ENCODE measurements at places on chromosomes 5 and 9.

DNA sequence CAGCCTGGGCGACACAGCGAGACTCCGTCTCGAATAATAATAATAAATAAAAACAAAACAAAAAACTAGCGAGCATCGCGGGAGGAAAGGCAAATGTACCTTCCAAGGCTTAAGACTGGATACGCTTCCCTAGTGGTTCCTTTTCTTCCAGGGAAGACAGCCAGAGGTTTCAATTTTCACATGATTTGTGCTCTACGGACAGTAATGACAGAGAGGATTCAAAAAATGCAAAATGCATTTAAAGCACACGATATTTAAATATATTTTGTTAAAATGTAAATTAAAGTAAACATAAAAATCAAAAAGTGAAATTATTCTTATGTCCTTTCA, 4.3 kb upstream of the TRIM41 start:
- no peak for DNase-seq

DNA sequence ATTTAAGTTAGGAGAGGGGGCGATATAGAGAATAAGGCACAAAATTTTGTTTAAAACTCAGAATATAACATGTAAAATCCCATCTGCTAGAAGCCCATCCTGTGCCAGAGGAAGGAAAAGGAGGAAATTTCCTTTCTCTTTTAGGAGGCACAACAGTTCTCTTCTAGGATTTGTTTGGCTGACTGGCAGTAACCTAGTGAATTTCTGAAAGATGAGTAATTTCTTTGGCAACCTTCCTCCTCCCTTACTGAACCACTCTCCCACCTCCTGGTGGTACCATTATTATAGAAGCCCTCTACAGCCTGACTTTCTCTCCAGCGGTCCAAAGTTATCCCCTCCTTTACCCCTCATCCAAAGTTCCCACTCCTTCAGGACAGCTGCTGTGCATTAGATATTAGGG, 18.3 kb downstream of the MOCS2 start:
- DNase-seq: peak; percentile 47

- no peak for DNase-seq
Observed at GRCh38 chr5:170565072-170565471, 61.3 kb downstream of the KCNIP1 start.

DNA sequence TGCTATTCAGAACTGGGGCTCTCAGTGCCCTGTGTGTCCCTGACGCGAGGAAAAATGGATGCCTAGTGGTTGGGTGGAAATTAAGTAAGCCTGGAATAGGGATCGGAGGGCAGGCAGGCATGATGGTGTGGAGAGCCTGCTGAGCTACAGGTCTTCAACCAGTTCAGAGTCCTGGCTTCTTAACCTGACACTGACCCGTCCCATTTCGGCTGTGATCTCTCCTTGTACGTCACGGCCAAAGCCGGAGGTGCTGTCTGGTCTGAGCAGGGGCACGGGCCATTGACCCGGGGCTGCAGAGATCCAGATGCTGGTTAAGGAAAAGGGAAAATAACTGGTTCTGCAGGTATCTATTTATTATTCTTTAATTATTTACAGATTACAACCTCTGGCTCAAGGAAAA, 27.9 kb downstream of the RHOBTB3 start:
- DNase-seq: no peak

- DNase-seq: peak; percentile 82
Observed at GRCh38 chr9:91954841-91955471, 4.9 kb upstream of the ROR2 start.

DNA sequence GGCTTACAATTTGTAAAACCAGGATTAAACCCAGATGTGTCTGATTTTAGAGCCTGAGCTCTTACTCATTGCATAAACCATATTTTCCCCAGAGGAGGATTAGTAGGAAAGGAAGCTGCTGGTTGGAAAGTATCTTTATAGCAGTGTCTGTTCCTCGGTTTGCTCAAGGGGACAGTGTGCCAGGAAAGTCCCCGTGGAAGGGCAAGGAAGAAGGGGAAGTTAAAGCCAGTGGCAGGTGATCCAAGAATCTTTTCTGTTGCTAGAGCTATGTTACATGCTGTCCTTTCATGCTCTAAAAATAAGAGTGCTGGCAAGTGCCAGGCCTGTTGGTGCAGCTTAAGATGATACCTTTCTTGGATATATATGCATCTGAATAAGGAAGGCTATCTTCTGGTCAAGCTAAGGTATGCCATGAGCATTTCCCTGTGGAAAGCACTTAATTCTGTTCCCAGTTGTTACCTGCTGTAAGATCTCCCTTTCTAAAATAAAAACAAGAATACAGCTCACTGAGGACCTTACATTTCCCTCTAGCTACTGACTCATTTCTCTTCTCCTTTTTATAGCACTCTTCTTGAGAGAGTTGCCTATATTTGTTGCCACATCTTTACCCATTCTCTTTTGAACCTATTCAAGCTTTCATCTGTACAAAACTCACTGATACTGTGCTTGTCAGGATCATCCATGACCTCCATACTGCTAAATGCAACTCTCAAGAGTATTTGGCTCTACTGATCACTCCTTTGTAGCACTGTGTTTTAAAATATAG, 8.0 kb downstream of the PDCD1LG2 start:
- no peak for DNase-seq

GRCh38 chr9:16143310-16143709, 590.5 kb downstream of the CCDC171 start:
- DNase-seq: no peak

DNA sequence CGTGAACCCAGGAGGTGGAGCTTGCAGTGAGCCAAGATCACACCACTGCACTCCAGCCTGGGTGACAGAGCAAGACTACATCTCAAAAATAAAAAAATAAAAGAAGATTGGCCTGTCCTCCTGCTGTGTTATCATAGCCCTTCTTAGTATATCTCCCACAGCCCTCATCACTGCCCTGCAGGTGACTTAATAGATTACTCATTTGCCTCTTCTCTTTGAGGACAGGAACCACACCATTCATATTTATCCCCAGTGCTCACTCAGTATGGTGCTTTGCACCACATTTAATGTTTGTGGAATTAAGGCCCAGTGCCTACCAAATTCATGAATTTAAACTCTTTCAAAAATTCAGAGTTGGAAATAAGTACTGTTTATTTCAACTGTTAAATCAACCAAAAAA, 10.3 kb downstream of the IDNK start:
- DNase-seq: no peak

DNA sequence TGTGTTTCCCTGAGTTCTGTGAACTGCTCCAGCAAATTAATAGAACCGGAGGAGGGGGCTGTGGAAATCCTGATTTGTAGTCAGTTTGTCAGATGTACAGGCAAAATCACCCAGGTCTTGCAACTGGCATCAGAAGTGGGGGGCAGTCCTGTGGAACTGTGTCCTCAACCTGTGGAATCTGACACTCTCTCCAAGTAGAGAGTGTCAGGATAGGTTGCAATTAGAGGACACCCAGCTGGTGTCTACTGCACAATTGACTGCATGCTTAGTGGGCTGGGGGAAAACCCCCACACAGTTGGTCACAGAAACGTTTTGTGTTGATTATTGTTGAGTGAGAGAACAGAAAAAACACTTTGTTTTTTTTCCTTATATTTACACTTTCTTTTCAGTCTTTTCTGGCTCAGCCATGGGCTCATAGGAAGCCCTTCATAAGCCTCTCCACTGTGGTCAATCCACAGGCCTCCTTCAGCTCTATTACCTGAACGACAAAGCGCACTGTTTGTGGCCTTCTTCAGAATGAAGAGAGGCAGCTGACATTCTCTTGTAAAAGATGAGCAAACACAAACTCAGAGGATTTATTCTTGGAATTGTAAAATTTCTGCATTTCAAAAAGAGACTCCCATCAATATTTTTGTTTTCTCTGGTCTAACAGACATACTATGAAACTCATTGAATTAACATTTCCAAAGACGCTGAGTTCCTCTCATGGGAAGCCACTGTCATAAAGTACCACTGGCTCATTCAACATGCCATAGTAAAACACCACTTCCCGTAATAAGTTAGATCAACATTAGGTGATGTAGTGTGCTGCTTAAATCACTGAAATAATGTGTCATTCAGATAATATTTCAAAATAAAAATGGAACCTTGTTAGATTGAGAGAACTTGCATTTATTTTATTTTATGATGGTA, 348.9 kb upstream of the RFX3 start:
- DNase-seq: no peak

GRCh38 chr5:81718300-81718699, 32.6 kb downstream of the SSBP2 start:
- DNase-seq: no peak

DNA sequence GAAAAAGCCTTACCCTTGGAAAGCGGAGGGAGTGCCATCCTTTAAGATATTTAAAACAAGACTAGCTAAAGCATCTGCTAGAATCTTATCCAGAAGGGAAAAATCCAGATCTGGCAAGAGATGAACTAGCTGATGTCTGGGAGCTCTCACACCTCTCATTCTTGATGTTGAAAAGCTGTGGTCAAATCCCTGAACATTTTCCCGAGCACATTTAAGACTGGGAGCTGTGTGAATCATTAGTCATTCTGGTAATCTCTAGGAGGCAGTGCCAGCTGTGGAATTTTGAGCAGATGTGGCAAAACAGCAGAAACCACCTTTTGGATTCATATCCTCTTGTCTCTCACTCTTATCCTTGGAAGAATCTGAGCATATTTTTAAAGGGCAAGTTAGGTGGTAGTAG, 218.0 kb downstream of the MAN2A1 start:
- DNase-seq: no peak

DNA sequence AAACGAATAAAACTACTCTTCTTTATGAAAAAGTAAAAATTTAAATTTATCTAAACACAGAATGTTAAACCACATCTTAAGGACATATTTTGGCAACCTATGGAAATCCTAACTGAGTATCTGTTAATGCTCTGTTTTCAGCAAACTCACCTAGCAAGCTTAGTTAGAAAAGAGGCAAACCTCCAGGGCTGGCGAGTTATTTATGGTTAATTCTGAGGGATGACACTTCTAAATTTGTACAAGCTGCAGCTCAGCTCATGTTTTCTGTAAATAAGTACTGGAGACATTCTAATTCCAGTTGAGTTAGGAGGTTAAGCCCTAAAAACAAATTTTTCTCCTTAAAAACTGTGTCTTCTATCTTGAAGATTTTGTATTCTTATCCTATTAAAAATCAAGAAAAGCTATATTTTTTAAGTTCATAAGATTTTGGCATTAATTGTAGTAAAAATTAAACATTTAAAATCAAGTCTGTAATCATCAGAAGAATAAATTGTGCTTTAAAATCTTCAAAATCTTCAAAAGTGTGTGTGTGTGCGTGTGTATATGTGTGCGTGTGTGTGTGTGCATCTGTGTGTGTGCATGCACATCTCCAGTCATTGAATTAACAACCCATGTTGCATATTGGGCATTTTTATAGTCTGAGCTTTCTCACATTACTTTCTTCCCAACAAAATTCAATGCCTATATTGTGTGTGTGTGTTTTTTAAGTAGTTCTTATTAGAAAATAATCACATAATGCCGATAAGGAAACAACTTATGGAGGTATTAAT, 127.8 kb downstream of the CCDC192 start:
- DNase-seq: no peak

DNA sequence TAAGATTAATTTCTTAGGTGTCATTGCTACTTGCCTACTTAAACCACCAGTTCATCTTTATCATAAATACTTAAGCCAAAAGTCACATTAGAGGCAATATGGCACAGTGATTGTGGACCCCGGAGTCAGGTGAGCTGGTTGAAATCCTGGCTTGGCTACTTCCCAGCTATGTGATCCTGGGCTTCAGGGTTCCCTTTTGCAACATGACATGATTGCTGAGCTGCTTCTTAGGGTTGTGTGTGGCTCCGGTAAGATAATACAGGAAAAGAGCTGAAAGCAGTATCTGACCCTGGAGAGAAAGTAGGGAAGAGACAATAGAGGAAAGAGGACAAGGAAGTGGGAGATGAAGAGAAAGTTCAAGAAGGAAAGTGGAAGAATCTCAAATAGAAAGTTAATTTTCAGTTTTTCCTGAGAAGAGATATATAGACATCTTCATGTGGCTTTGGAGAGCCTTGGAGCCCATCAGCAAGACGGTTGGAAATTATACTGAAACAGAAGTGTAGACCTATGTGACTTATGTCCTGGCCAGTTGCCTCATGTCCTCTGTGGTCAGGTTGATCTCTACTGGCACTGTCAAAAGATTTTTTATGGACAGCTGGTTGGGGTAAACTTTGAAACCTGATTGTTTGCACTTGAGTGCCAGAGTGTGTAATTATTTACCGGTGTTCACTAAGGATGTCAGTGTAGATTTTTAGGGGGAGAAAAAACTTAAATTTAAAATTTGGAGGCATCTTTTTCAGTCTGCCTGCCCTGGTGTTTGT, 93.2 kb downstream of the GHR start:
- no peak for DNase-seq

DNA sequence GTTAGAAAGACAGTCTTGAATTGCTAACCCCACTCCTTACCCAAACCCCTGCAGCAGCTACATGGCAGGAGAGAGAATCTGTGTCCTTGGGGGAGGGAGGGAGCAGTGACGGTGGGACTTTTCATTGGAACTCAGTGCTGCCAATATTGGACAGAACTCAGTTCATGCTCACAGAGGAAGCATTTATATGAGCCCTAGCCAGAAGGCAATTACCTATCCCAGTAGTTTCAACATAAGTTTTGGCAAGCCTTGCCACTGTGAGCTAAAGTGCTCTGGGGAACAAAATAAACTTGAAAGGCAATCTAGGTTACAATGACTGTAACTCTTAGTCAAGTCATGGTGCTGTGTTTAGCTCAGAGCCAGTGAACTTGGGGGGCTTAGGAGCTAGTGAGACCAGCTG, 1013.4 kb upstream of the COX7C start:
- no peak for DNase-seq

- DNase-seq: no peak
Observed at GRCh38 chr5:177357146-177357458, 622 bp upstream of the RGS14 start.

DNA sequence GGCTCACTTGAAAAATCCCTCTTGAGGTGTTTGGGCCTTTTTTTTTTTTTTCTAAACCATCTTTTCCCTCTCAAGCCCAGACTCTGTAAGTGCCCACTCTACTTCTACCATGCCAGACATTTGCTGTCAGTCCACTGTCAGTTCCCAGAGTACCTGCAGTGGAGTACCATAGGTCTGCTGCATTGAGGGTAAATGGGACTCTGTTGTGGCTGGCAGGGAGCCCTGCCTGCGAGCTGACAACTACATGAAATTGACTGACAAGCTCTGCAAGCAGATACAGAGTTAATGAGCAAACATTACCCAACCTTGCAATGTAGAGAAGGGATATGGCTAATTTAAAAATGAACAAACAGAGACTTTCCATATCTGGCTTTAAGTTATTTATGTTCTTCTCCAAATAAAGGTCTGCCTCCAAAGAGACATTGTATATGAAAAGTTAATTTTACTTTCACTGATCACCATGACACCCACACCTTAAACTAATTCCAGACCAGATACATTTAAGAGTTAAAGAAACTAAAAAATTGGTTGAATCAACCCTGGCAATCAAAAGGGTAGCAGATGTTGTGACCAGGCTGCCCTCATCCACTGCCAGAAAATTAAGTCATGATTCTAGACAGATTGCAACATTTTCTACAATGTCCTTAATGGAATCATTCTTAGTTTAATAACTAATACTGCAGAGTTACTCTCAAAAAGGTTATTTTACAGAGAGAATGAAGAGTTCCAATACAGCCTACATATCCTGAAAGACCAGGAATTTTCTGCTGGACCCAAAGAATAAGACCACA, 100.4 kb upstream of the PAM start:
- DNase-seq: no peak
